A549 treated with RU486 at 1 μM for 4 hours (cell line): ENCODE measurements at places on chromosomes 4 and X. TPM values are rescaled to one million over a fixed set of nuclear protein-coding genes. Genes with fewer than 3 reads are reported as not detected.

Gene CORIN
- 0.02 TPM in 1 of 5 replicates, not detected in the others for total RNA-seq

Gene SPIN2B
- 7.7 to 11.1 TPM (median 10.4 TPM) in 5 replicates for total RNA-seq

Gene CLDN2
- total RNA-seq, result 7.6 to 9.9 TPM (median 8.4 TPM) in 5 replicates

Gene ING2
- 9.2 to 12.0 TPM (median 10.9 TPM) in 5 replicates for total RNA-seq

Gene PDLIM3
- total RNA-seq, result 0.08 to 0.24 TPM (median 0.18 TPM) in 5 replicates

Gene REPS2
- total RNA-seq, result 0.32 to 0.80 TPM (median 0.56 TPM) in 5 replicates

Gene CSAG3
- total RNA-seq, result not detected in 5 replicates

Gene CRMP1
- 1.9 to 2.7 TPM (median 2.4 TPM) in 5 replicates for total RNA-seq

Gene ANKRD37
- 2.6 to 4.4 TPM (median 3.4 TPM) in 5 replicates for total RNA-seq

Gene RAB9B
- 0.03 to 0.05 TPM (median 0.03 TPM) in 3 of 5 replicates, not detected in the others for total RNA-seq

Gene SLC2A9
- 0.21 to 1.00 TPM (median 0.39 TPM) in 5 replicates for total RNA-seq

Gene VCX3A
- total RNA-seq, result not detected in 5 replicates

Gene TGIF2LX
- not detected in 5 replicates for total RNA-seq

Gene C4orf51
- not detected in 5 replicates for total RNA-seq

Gene ZNF718
- 0.33 to 0.66 TPM (median 0.48 TPM) in 5 replicates for total RNA-seq

Gene HOPX
- not detected in 5 replicates for total RNA-seq

Gene F11
- not detected in 5 replicates for total RNA-seq

Gene HSPA4L
- 5.6 to 9.3 TPM (median 8.5 TPM) in 5 replicates for total RNA-seq

Gene CDKL2
- total RNA-seq, result 0.34 to 0.93 TPM (median 0.71 TPM) in 5 replicates

Gene RELL1
- total RNA-seq, result 3.9 to 8.6 TPM (median 5.4 TPM) in 5 replicates

Gene MAGEB2
- not detected in 5 replicates for total RNA-seq
